T-cell (primary cell): ENCODE measurements at places on chromosomes 6 and 20. TPM values are rescaled to one million over a fixed set of nuclear protein-coding genes. Genes with fewer than 3 reads are reported as not detected.

ARMC12 gene
- total RNA-seq = 0.63 TPM

DDO gene
- total RNA-seq = not detected

MEI4 gene
- total RNA-seq = not detected

CNKSR3 gene
- 0.05 TPM for total RNA-seq

PPIL4 gene
- total RNA-seq = 26.6 TPM

SCGN gene
- not detected for total RNA-seq

DCDC2 gene
- total RNA-seq = 0.13 TPM

DNAH8 gene
- total RNA-seq = not detected

OXT gene
- not detected for total RNA-seq

SLC24A3 gene
- 0.20 TPM for total RNA-seq

CEP85L gene
- 101 TPM for total RNA-seq

MAPK14 gene
- 64.5 TPM for total RNA-seq

DNA sequence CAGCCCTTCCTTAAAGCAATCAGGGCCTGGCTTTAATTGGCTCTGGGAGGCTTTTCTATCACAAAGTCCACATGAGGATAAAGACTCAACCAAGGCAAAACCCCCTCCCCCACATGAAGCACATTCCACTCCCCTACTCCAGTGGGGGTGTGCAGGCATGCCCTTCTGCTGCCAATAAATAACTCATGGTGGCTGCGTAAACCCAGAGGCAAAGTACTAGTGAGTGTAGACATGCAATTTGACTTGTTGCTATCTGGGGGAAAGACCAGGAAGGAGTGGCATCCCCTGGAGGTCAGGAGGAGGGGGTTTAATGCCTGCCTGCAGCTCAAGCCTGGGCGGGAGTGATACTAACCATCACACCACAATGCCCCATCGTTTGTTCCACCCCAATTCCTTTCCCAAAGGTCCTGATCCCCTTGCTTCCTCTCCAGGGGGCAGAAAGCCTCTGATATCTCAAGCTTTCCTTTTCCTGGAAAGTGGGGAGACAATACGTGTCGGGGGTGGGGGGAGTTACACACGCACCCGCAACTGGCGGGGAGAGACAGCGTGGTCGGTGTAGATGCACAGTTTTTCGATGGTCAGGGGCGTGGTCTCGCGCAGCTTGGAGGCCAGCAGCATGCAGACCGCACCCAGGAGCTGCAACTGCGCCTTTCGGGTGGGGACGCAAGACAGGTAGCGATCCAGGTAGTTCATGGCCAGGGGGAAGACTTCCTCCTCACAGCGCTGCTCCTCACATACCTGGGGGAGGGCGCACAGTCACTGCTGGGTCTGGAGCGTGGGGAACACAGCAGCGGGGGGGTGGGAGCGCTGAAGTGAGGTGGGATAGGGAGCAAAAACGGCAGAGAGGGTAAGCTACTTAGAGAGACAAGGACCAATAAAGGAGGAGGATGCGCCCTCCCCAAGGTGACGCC, 1.5 kb downstream of the CCND3 start:
- no peak for DNase-seq

GRCh38 chr6:135012764-135013163, 41.9 kb downstream of the HBS1L start:
- no peak for DNase-seq

GRCh38 chr6:108944071-108944470, 95.8 kb downstream of the ARMC2 start:
- DNase-seq = no peak

GRCh38 chr20:16283978-16284377, 289.3 kb downstream of the KIF16B start:
- no peak for DNase-seq

DNA sequence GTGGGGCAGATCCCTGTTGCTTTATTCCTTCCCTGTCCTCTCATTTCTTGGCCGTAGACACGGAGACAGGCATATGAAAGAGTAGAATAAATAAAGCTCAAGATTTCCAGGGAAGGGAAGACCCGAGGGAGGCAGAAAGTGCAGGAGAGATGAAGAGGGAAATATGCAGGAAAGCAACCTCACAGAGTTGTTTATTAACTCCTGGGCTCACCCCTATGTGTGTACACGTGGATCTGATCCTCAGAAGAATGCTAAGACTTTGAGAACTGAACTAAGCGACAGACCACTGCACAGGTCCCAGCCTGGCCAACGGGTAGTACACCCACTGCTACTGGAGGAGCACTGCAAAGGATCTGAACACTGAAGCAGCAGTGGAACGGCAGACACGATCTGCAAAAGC, 156.2 kb downstream of the KIF16B start:
- DNase-seq = no peak

DNA sequence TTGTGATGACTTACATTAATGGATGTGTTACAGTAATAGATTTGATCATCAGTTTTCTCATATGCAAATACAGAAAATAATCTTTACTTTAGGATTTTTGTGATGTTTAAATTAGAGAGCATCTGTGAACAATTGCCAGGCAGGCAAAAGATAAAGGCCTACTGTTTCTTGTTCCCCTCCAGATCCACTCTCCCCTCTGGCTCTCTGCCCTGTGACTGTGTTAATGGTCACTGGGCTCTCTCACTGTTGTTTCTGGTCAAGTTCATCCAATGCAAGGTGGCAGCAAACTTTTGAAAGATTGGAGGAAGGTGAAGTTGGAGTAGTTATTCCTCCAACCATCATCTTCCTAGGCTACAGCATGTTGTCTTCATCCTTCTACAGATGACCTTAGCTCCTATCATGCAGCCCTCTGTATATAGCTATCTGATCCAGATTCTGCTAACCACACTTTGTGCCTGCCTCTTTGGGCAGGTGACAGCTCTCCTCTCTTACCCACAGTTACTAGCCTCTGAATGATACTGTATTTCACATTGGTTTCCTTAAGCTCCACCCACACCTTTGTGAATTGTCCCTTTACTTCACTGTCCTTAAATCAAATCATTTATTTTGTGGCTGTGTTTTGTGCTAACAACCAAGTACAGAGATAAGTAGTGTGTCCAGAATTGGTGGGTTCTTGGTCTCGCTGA, 48.9 kb upstream of the ARG1 start:
- DNase-seq = no peak

GRCh38 chr6:37628611-37629320, 68.9 kb downstream of the MDGA1 start:
- no peak for DNase-seq

DNA sequence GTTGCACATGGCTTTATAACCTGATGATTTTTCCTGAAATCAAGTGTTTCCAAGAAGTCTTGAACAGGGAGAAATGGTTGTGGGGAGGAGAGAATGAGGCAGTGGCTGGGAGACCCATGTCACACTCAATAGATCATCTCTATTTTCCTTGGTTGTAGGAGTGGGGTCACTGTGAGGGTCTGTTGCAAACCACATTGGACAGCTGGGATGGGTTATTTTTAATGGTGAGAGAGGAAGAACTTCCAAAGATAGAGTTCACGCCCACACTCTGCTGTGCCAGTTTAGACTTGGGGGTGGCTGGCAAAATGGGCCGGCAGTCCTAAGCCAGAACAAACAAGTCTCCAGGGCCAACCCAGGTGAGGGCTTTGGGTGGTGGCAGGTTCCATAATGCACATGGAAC, 276.4 kb upstream of the PRND start:
- DNase-seq = no peak

- DNase-seq = no peak
These were observed 121.7 kb upstream of the BTBD3 start for GRCh38 chr20:11796026-11796425.

DNA sequence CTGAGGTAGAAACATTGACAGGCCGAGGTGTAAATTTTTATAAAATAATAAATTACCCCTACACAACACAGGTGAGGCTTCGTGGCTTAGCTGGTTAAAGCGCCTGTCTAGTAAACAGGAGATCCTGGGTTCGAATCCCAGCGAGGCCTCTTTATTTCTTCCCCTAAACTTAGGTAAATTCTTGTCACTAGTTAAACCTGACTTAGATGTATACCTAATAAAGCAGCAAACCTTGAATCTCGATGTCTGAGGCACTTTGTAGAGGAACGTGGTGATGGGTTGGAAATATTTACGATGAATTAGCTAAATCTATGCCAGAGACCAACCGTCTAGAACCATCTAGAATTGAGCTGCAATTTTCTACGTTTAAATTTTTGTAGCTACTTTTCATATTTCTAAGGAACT, 185.6 kb downstream of the OR2B2 start:
- no peak for DNase-seq

DNA sequence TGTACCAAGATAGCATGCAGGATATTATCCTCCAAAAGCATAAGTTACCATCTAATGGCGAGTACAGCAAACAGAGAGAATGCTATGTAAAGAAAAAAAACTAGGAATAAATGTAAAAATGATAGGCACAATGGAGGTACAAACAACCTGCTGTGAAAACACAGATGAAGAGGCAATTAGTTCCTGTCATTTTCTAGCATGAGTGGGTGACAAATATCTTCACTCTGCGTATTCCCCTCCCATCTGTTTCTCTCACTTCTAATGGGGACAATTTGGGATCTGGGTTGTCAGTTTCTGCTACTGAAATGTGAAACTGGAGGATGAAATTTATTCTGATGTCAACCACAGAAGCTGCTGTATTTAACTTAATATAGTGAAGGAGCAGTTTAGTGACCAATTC, 11.7 kb upstream of the PTPRK start:
- no peak for DNase-seq

DNA sequence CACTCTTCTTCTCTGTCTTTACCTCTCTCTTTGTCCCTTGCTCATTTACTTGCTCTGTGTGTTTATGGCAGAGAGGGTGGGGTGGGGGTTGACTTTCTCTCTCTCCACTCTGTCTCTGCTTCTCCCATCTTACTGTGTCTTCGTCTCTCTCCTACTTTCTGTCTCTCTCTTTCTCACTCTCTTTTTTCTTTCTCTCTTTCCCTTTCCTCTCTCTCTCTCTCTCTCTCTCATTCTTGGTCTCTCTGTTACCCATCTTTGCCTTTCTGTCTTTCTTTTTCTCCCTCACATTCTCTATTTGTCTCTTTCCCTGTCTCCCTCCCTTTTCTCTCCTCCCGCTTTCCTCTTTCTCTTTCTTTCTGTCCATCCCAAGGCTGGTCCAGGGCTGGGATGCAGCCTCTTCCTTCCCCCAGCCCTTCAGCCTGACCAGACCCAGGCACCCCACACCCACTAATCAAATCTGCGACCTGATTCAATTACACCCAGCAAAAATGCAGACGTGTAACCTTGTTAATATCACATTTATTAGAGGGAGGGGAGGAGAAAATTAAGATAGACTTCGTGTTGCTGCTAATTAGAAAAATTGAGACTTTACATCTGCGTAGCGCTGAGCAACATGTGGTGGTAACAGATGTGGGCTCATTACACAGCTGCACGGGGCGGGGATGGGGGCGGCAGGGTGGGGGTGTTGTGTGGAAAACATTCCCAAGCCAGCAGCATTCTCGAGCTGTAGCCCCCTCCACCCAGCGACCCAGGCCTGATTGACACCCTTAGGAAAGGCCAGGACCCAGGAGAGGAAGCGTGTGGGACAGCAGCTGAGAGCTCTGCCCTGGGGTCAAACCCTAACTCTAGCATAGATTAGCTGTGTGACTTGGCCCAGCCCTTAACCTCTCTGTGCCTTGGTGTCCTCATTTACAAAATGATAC, 124.9 kb upstream of the MAFB start:
- no peak for DNase-seq

DNA sequence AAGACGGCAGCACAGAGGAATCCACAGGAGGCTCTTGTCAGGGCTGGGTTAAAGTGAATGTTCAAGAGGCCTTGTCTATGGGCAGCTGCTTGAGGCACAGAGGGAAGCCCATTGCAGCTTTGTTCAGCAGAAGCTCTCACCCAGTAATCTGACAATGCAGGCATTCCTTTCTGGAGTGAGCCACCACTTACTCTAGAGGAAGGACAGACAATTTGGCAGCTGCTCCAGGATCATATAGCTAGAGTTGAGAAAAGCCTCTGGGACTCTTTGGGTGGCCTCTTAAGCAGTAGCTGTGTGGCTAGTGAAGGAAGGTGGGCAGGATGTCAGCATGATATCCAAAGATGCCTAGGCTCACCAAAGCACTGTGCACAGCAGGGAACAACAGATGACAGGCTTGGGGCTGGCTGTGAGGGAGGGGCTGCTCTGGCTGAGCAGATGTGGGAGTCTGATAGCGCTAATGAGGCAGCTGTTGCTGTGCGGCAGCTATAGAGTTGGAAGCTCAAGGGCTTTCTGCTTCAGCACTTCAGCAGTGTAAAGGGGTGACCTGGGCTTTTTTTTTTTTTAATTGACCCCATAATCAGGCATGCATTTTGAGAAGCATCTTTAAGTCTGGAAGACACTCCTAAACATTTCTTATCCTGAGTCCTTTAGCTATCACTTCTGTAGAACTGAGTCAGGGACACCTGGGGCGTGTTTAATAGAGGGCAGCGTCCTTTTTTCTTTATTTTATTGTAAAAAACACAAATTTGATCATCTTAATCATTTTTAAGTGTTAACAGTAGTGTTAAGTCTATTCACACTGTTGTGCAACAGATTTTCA, 27.2 kb downstream of the CMTR1 start:
- DNase-seq = no peak

GRCh38 chr6:90375681-90376439, 79.2 kb upstream of the BACH2 start:
- no peak for DNase-seq

- no peak for DNase-seq
These were observed 27.4 kb downstream of the ASXL1 start for GRCh38 chr20:32385541-32385940.

DNA sequence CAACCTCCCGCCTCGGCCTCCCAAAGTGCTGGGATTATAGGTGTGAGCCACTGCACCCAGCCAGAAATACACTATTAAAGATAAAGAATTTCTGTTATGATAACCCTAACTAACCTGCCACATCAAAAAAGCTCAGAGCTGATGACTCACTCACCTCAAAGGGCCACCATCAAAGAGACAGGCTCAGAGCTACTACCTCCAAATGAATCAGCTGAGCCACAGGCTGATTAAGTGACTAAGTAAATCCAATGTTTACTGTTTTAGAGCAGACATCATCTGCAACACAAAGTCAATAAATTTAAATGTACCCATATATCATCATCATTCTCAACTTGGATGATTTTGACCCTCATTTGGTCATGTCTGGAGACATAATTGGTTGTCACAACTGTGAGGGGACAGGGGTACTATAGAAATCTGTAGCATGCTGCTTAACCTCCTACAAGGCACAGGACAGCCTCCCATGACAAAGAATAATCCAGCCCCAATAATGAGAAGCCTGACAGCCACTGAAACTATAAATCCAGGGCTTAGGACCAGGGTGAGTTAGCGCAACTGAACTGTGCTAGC, 106.5 kb downstream of the ATP9A start:
- DNase-seq = no peak

GRCh38 chr20:54698373-54698772, 223.0 kb downstream of the DOK5 start:
- DNase-seq = no peak

DNA sequence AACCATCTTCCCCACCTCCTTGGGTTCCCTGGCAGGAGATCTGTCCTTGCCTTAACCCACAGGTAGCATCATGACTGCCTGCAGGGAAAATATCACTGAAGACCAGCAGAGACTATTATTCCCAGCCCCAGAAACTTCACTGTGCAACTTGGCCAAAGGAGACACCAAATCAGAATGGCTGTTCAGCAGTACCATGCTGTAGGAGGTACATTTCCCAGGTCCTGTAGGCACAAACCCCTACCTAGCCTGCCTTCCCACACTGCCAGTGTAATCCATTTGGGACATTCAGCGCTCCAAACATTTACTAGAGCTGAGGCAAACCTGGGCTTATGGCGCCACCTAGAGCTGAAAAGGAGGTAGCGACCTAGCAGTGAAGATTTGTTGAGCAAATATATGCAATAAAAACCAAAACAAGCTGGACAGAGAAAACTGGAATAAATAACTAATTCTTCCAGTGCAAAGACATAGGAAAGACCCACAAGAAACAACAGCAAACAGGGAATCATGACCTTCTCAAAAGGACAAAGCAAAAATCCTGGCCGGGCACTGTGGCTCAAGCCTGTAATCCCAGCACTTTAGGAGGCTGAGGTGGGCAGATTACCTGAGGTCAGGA, 60.3 kb downstream of the VTA1 start:
- DNase-seq = peak; percentile 7
